Amniotic stem cell (primary cell): ENCODE measurements at places on chromosomes 2 and 18.

- no peak for DNase-seq
These were observed 15.9 kb downstream of the TRIB2 start for GRCh38 chr2:12732651-12733050.

DNA sequence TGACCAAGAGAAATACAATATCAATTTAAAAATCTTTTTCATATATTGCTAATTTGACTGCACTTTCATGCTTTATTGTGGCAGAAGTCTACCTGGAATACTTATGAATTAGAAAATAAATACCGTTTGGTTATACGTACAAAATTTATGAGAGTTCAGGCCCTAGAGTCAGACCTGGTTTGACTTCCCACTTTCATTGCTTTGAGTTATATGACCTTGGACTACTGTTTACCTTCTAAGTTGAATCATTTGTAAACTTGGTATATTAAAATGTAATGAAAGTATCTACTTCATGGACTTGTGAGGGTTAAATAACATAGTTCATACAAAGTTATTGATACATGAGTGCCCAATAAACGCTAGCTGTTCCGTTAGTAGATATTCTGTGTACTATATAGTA lies 12.0 kb downstream of the VAPA start:
- no peak for DNase-seq

GRCh38 chr18:25463726-25464125 lies 111.8 kb upstream of the ZNF521 start:
- DNase-seq: no peak

- no peak for DNase-seq
These were observed 318.1 kb downstream of the TRIB2 start for GRCh38 chr2:13034861-13035260.

GRCh38 chr2:178301649-178302238 lies 107.4 kb downstream of the OSBPL6 start:
- no peak for DNase-seq

DNA sequence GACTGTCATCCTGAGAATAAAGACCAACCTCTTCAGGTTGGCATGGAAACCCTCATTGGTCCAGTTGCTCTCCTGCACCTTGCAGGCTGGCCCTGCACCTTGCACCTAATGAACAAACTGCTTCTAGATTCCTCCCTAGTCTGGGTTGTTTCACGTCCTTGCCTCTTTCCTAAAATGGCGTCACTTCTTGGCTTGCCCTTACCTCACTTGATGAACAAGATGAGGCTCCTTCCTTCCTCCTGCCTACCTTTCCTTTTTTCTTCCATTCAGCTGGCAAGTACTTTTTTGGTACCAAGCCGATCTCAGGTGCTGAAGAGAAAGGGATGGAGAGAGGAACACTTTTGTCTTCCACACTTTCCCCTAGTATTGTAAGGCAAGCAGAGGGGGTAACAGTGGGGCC lies 74.5 kb downstream of the MYCN start:
- no peak for DNase-seq

DNA sequence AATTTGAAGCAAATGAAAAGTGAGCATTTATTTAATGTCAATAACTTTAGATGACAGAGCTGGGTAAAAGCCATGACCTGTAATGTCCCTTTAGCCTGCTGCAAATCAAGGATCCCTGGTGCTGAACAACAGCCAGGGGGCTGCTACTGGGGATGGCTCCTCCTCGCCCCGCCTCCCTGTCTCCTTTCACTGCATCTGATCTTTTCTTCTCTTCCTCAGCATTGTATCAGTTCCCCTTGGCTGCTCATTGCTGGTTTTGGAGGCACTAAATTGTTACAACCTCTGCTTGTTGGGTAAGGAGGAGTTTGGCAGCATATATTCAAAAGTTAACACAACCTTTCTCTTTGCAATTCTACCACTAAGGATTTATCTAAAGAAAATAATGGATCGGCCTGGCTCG lies 236.3 kb upstream of the ID2 start:
- no peak for DNase-seq

DNA sequence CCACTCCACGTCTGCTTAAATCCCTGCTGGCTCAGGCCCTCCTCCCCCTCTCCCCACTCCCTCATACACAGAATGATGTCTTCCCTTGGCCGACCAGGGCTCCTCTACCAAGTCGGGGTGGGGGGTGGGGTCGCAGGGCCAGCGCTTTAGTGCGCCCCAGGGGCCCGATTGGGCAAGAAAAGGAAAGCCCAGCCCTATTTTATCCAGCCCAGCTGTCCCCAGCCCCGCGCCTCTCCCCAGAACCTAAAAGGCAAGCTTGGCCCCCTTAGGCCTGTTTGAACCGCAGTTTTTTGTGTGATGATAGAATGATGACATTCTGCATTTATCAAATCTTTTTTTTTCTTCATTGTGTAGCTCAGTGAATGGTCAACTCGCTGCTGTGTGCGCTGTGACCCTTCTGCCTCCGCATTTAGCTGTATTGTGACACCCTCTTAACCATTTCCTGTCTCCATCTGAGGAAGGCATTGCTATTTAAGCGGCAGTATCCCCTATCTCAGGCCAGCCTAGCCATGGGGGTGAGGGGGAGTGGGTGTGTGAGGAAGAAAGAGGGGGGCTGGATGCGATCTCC lies 231.4 kb downstream of the HAUS1 start:
- DNase-seq: no peak

DNA sequence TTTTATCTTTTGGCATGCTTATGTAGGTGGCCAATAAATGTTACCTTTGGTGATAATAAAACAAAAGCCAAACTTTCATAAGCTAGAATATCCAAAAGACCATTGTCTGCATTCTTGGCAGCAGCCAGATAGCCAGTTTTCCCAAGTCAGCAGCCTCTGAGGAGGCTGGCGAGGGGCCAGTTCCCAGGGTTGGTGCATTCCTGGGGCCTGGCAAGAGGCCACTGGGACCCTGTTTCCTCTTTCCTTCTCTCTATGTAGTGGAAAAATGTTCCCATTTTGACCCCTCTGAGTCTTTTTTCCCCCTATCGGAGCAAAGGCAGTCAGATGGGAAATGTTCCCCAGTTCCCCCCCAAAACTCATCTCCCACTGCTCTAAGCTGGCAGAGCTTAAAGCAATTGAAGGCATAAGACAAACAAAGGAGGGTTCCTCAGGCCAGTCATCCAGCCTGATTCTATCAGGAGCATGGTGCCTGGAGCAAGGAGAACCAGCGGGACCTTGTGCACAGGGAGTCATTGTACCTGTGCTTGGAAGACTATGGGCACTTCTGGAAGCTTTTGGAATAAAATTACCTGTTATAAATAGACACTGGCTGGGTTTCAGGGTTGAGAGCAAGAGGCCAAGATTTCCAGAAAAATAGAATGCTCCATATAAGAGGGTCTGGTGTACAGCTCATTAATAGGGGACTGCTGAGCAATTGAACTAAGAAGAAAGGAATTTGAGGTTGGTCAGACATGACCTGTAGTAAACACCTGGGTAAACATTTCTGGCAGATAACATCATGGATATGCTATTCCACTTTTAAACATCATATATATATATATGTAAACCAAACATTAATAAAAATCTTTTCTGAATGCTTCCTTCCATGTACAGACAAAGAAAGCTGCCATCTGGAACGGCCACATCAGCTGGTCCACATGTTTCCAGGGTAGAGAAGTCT lies 63.4 kb downstream of the NCKAP5 start:
- DNase-seq: no peak

DNA sequence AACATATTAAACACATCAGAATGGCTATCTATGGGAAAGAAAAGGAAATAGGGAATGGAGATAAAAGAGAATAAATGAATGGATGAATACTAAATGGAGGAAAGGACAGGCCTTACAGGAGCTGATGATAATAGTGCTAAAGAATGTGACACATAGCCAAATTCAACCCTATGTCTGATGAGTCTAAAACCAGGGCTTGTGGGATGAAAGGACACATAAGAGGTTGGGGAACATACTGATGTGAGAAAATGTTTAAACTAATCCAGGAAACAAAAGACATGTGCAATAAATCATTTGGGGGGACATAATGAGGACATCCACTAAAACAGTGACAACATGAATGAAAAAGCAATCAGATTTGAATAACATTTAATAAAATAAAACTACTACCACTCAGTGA lies 120.0 kb downstream of the DYM start:
- DNase-seq: no peak

DNA sequence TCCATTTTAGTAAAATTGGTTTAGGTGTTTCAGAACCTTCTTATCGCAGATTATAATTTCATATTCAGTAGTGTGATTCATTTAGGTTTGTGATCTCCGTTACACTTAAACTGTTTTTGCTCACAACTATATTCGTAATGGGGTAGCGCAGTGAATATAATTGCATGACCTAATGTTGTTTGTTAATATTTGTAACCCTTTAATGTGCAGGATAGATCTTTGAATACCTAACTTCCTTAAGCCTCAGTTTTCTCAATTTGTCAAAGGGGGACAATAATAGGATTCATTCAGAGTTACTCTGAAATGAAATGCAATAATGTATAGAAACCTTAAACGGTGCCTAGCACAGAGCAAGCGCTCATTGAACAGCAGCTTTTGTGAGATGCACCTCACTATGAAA lies 558 bp upstream of the ZDBF2 start:
- DNase-seq: no peak

DNA sequence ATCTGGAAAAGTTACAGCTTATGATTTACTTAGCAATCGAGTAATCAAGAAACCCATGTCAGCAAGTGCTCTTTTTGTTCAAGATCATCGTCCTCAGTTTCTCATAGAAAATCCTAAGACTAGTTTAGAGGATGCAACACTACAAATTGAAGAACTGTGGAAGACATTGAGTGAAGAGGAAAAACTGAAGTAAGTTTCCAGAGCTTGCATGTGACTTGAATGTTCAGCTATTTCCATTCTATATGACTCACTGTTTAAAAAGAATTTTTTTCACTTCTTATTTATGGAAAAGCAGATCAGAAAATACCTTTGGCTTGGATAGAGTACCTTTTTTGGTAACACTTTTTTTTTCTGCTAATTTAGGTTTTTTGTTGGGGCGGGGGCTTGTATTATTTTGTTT lies 70.7 kb downstream of the PMS1 start:
- DNase-seq: no peak
